Activated CD4-positive, alpha-beta T cell treated with anti-CD3 and anti-CD28 coated beads, Interleukin-2, amount 50 U/mL, for 1 hour (primary cell): ENCODE measurements at places on chromosomes 7 and 10.

- no peak for DNase-seq
These were observed 9.2 kb downstream of the TNPO3 start for GRCh38 chr7:129045682-129046081.

GRCh38 chr10:68154211-68154497 lies 44.9 kb downstream of the MYPN start:
- no peak for DNase-seq

DNA sequence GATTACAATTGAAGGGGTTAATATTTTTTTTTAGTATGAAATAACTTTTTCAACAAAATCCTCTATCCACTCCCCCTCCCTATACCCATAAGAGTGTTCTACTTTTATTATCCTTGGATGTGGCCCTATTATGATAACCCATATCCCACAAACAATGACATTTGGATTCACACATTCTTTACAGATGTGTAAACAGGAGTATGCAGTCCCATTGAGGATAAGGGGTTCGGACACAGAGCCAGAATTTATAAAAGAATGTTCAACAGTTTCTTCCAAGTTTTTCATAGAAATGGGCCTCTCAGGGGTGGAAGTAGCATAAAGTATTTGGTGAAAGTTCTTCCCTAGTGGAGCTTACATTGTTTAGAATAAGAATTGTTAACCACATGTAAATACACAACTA lies 16.1 kb upstream of the PCLO start:
- no peak for DNase-seq

DNA sequence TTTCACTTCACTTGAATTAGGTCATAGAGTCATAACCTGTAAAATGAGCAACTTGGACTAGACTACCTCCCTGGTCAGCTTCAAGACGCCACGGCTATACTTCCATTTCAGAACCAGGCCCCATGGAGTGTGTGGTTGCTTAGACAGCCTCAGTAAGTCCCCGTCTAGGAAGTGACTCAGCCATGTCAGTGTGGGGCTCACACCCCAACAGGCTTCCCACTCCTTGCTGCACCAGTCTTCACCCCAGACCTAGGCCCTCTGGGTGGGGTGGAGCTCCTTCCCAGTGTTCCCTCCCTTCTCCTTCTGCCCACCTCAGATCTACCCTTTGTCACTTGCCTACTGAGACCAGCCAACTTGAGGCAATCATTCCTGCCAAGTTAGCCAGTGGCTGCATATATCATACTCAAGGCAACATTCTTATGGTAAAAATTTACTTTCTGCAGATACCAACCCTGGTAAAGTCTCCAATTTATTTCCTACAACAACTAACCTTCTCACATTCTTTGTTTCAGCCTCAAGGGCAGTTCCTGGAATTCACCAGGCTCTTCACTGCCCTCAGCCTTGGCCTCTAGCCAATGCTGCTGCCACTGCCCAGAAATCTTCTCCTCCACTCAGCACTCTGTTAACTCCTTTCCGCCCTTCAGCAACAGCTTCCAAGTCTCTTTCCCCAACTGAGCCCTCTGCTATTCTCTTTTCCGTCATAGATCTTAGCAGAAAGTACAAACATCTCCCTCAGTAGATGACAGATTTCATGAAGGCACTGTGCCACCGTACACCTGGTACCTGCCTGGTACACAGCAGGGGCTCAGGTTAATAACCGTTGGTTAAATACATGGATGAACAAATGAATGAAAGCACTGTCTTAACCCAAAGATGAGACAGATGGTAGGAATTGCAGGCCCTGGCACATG lies 31.3 kb upstream of the ZNRF2 start:
- no peak for DNase-seq

GRCh38 chr7:155222573-155222972 lies 75.1 kb upstream of the INSIG1 start:
- no peak for DNase-seq

DNA sequence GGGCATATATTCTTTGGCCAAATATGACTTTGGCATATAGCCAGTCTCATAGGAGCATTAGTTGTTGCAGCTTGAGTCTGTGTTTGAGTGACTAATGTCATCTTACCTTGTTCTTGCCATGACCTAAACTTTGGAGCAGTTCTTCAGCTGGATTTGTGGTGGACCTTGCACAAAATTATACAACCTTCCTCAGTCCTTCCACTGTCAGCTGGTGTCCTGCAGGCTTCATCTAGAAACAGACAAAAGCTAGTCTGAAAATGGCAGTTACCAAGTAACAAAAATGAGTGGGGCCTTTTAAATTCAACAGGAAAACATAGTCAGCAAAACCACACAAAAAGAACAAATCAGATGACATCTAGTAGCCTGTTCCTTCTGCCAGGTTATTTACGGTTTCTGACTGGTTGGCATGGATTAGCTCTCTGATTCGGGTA lies 59.5 kb upstream of the HECTD2 start:
- no peak for DNase-seq
